ENCODE measurements at places on chromosomes 2 and 18. TPM values are rescaled to one million over a fixed set of nuclear protein-coding genes. Genes with fewer than 3 reads are reported as not detected.

The SPHKAP gene
- not detected for total RNA-seq

The TUBA3E gene
- total RNA-seq: not detected

The TWSG1 gene
- total RNA-seq: 37.4 TPM

The POU3F3 gene
- total RNA-seq: 1.7 TPM

The OSBPL1A gene
- 208 TPM for total RNA-seq

The ANKRD29 gene
- total RNA-seq: 9.2 TPM

The B3GNT7 gene
- total RNA-seq: 1.5 TPM

The BOLL gene
- total RNA-seq: not detected

The ZC3H6 gene
- 19.9 TPM for total RNA-seq

The GALM gene
- 25.4 TPM for total RNA-seq

The BCS1L gene
- 28.8 TPM for total RNA-seq

The GDF7 gene
- total RNA-seq: under 0.01 TPM

The GPAT2 gene
- total RNA-seq: 1.5 TPM
